ENCODE measurements at places on chromosomes 7 and 10.

GRCh38 chr7:157633465-157634185, 296.8 kb downstream of the DNAJB6 start:
- no peak for DNase-seq

DNA sequence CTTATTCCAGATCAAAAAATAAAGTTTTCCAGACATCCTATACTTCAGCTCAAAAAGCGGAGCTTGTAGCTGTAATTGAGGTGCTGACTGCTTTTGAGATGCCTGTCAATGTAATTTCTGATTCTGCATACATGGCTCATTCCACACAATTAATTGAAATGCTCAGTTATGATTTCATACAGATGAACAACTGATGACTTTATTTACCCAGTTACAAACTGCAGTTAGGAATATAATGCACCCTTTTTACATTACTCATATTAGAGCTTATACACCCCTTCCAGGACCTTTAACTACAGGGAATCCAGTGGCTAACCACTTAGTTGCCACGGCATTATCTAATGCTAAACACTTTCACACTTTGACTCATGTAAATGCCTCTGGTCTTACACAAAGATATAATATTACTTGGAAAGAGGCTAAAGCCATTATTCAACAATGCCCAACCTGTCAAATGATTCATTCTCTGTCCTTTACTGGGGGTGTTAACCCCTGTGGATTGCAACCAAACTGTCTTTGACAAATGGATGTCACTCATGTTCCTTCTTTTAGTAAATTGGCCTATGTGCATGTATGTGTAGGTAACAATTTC, 147.3 kb downstream of the ZNF33B start:
- DNase-seq: no peak

DNA sequence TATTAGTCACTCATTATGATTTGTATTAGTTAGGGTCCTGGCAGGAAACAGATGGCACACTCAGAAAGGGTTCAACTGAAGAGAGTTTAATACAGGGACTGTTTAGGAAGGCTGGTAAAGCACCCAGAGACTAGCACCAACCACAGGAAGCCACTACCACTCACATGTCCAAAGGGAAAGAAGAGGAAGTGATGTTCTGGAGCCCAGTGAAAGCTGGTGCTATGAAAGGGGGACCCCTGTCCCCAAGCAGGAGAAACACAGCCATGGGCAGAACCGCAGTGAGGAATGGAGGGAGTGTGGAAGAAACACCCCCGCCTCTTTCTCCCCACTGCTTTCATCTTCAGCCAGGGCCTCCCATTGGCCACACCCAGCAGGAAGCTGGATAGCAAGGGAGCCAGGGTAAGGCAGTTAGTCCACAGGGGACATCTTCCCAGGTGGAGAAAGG, 3.2 kb upstream of the VSIR start:
- DNase-seq: no peak

DNA sequence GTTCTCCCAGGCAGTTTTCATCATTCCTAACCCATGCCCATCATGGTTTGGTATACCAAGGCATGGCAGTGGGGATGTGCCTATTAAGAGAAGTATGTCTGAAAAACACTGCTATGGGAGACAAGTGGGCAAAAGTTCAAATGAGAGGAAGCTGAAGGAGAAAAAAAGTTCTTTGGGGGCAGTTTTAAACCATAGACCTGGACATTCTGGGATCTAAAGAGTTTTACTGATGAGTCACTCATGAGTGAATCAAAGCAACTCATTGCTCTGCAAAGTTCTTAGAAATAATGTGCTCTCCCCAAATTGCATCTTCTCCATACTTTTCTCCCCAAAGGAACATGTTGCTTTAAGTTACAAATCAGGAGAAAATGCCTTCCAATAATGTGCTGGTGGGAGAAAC, 256.9 kb upstream of the MTPN start:
- no peak for DNase-seq

- peak; percentile 19 for DNase-seq
Observed at GRCh38 chr10:93357680-93358079, 124.5 kb downstream of the MYOF start.

DNA sequence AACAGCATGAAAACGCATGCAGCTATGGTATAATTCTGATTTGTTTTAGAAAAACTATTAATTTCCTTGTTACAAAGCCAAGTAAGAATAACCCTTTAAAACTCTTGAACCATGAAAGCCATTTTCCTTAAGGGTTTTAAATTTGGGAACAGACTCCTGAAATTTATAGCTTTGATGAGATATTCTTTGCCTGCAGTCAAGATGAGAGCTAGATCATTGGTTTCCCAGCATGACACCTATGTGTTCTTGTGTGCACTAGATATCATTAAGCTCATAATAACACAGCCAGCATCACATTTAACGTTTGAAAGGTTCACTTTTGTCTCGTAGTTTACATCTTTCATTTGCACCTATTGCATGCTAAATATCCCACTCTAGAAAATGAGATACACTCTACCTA, 202.2 kb downstream of the PHF14 start:
- DNase-seq: no peak

DNA sequence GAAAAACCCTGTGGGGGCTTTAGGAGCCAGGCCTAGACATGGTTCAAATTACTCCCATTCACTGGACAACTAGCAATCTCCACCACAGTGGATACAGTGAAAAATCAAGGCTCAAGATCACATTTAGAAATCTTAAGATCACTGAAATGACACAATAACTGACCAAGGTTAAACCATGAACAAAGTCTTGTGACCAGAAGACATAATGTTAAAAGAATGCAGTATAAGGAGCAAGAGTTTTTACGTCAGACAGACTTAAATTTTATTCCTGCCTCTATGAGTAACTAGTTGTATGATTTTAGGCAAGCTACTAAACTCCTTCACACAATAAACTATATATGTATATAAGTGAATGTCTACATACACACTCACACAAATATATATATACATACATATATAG, 68.5 kb downstream of the MICU1 start:
- DNase-seq: no peak

- no peak for DNase-seq
Observed at GRCh38 chr7:143216151-143216550, 5.7 kb upstream of the TAS2R40 start.

DNA sequence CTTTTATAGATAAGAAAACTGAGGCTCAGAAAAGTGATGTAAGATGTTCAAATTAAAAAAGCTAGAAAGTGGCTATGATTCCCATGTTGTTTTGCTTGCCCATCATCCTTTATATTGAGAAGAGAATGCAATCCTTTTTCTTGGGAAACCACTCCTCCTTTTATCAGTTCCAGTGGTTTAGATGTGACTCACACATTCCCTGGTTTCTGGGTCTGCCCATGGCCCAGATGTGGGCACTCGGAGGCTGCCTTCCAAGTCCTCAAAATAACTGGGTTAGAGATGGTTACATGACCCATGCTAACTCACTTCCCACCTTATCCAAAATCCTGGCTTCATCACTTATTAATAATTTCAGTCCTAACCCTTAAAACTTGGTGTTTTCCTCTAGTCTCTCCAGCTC, 550.0 kb downstream of the MDFIC start:
- no peak for DNase-seq

GRCh38 chr10:92573091-92573797, 649 bp downstream of the IDE start:
- peak; percentile 30 for DNase-seq

DNA sequence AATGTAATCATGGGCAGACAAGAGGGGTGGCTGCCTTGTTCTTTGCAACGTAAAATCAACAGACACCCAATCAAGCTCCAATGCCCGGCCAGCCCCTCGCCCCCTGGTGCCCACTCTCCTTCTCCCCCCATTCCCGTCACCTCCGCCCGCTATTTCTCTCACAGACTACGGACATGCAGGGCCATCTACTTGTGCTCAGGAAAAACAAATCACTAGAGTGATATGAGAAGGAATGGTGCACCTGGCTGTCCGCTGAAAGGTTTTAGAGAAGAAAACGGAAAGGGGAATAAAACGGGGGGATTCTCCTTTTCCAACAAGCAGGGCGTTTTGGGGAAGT, 396 bp downstream of the GRM8 start:
- no peak for DNase-seq

- no peak for DNase-seq
Observed at GRCh38 chr10:26557641-26558014, 119.5 kb downstream of the APBB1IP start.

DNA sequence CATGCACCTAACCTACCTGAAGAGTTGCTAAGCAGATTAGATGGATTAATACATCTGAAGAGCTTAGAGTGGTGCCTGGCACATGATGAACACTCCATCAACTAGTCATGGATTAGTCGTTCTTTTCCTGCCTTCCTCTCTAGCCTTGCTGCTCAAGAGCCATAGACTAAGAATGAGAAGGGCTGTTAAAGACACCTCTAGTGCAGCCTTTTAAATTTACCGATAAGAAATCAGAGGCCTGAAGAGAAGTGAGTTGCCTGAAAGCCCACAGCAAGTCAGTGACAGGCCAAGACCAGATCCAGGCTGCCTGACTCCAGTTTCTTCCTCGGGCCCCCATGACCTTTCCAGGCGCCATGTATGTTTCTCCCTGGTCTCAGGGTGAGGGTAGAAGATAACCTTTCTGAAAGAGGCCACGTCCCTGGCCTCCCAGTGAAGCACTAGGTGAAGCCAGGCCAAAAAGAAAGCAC, 6.5 kb downstream of the TSPAN15 start:
- DNase-seq: no peak

DNA sequence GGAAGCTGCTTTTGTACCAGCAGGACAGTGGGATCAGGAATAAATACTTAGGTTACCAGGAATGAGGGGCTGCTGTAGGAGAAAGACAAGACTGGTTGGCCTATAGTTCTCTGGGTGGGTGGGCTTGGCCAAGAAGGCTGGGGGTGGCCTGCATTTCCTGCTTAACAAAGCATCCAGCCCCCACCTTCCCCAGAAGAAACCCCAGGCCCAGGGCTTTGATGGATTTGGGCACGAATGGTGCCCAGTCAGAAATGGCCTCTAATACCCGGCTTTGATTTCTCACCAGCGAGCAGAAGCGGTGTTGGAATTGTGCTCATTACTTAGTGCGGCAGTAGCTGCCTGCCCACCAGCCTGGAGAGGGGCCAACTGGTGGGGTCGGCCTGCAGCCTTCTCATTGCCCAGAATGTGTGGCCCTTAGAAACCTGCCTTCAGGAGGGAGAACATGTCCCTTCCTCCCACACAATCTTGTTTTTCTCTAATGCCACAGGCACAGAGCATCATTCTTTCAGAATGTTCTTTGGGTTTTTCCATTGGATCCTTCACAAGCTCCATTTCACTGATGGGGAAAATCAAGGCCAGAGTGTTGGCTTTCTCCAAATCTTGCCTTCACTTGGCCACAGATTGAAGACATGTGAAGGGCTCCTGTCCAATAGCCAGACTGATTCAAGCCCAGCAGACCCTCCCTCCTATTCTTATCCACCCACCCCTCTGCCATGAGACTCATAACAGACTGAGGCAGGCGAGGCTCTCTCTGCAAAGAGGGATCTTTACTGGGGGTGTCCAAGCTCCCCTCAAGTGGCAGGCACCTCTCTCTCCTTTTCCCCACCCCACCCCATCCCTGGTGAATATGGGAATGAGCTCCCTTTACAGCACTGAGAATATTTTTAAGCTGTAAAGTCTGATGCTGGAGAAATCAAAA, 2.5 kb downstream of the UNC5B start:
- DNase-seq: no peak

DNA sequence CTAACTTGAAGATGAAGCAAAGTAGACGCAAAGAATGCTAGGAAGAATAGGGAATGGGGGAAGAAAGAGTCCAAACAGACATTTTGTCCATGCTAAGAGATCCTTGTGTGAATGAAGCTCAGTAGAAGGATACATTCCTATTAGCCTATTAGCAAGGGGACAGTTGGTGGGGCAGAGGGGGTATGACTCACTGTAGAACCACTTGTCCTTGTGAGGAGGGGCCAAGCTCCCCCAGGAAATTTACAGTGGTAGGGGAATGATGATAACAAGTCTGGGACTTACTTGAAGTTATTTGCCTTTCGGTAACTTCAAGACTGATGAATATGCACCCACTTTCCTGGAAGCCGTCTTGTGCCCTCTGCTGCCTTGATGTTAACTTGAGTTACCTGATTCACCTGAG, 17.2 kb upstream of the SYPL1 start:
- DNase-seq: no peak

- DNase-seq: no peak
Observed at GRCh38 chr10:28595613-28596012, 62.7 kb downstream of the WAC start.

DNA sequence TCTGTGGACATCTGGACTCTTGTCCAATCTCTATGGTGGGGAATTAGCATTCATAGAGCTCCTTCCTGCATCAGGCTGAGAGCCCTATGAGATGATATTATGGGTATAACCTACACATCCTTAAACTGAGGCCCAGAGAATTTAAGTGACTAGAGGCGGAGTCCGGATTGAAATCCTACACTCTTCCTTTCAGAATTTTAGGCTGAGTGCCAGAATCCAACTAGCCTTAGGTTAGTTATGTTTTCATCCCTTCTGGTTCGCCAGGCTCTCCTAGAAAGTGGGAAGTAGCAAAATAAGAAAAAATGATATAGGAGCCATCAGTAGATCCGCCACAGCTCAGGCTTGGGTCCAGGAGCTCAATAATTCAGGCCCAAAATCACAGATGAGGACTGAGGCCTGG, 212.5 kb downstream of the GLI3 start:
- no peak for DNase-seq

Measured in CD4-positive, alpha-beta T cell treated with Interleukin-6 for 4 hours (primary cell).